CD8-positive, alpha-beta memory T cell (primary cell): ENCODE measurements at places on chromosomes 11 and 22. TPM values are rescaled to one million over a fixed set of nuclear protein-coding genes. Genes with fewer than 3 reads are reported as not detected.

GRCh38 chr11:4606231-4607015 is 1.6 kb downstream of the TRIM68 start:
- no peak for DNase-seq

DNA sequence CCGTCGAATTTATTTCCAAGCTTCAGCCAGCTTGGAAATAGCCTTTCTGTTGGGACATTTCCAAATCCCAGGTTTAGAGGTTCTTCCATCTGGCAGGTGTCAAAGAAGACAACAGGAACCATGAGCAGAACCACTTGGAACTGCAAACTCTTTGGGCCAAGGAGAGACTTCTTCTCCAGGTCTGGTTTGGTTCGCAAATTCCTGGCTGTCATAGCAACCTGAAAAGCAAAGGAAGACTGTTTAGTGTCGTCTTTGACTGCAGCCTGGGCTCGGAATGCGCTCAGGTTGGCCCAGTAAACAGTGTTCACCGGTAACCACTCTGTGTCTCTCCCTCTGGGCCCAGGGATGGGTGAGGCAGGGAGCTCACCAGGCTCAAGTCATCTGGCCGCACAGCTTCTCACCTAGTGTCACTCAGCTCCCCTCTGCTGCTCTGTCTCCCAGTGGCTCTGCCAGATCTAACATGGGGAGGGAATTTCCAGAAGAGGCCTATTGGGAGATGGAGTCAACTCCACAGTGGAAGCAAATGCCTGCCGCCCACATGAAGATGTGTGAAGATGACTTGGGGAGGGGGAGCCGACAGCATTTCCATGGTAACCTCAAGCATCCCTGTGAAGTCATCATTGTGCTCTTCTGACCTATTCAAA is 11.9 kb upstream of the CLMP start:
- no peak for DNase-seq

DNA sequence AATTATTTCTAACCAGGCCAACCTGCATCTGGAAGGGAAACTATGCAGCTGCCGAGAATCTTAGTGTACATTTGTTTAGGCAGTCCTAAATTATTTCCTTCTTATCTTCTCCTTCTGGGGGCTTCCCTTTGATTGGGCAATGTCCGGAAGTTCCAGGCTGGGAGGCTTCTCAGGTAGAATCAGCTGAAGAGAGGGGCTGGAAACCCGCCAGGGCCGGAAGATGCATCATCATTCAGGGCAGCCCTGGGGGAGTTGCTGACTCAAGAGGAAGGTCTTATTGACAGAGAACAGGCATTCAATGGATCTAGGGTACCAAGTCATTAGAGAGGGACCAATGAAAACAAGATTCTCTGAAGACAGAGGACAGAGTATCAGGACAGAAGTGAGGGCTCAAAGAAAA is 150.7 kb downstream of the BLID start:
- DNase-seq = no peak

GRCh38 chr11:84855508-84856245 is 771.5 kb downstream of the DLG2 start:
- no peak for DNase-seq

- DNase-seq = no peak
These were observed 617.2 kb upstream of the CHORDC1 start for GRCh38 chr11:90840071-90840470.

DNA sequence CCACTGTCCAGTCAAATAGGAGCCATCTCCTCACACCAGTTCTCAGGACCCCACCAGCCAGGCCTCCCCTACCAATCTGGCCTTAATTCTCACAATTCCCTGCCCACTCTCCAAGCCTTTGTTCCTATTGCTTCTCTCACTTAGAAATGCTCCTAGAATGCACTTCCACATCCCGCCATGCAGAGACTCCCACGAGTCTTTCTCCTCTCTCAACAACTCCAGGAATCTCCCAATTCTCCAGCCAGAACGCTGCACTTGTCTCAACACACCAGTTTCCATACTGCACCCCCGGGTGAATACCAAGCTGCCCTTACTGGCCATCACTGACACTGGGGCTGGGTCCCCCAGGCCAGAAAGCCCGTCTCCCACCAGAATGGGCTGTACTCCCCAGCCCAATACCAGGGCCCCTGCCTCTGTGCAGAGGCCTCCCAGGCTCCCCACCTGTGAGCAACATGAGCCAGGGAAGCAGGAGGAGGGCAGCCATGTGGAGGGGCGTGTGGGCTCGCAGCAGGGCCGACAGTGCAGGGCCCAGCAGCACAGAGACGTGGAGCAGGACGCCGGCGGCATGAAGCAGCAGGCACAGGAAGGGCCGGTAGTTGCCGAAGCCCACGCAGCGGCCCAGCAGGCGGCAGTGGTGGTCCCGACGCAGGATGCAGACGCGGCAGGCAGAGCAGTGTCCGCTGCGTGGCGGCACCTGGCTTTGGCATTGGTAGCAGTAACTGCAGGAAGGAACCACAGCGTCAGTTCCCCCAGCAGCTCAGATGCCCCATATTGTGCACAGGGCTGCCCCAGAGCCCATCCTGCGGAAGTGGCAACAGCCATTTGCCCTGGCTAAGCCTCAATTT is 2.4 kb downstream of the ZDHHC24 start:
- DNase-seq = peak; percentile 62

GRCh38 chr11:43925932-43926505 is 16.4 kb upstream of the C11orf96 start:
- no peak for DNase-seq

DNA sequence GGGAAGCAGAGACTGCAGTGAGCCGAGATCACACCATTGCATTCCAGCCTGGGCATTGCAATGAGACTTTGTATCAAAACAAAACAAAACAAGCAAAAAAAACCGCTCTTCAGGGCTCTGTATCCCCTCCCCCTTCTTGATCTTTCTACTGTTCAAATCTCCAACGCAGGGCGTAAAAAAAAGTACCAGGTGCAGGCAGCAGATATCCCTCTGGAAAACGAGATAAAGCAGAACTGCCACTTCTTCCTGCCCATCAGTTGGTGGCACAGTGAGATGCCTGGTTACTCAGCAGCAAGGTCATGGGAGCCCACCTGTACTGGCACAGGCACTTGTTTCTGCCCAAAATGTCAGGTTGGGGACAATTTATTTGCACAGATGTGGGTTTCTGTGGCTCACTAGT is 11.2 kb downstream of the CCS start:
- no peak for DNase-seq

DNA sequence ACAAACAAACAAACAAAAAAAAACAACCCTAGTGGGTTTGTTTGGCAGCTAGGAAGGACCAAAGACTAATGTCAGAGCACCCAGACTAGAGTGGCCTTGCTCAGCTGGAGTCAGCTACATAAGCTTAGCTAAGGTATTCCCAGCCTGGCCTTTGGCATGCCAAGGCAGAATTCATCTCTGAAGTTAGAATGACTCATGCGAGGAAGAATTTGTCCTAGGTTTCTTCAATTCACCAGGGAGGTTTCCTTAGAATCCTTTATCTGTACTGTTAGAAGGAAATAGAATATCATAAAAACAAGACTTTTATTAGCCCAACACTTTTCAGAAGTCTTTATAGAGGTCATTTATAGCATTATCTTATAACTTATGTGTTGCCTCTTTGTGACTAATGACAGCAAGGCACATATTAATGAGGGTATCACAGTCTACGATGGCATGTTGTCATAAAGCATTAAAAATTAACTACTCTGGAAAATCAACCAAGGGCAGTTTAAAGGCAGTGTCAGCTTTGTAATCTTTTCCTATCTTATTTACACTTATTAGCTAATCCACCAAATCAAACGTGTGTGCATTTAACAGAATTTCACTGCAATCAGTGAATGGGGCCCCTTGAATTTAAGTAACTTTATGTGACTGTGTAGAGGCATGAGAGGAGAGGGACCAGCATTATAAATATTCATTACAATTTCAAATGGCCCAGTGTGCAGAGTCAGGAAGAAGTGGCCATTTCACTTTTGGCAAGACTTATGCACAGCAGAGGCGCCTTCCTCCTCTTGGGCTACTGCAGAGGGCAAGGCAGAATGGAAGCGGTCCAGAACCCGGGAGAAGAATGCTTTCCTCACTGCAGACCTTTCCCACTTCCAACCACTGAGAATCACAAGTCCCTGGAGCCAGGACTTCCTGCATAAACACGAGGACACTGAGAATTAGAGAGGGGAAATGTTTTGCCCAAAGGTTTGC is 36.3 kb downstream of the SLC5A1 start:
- no peak for DNase-seq

DNA sequence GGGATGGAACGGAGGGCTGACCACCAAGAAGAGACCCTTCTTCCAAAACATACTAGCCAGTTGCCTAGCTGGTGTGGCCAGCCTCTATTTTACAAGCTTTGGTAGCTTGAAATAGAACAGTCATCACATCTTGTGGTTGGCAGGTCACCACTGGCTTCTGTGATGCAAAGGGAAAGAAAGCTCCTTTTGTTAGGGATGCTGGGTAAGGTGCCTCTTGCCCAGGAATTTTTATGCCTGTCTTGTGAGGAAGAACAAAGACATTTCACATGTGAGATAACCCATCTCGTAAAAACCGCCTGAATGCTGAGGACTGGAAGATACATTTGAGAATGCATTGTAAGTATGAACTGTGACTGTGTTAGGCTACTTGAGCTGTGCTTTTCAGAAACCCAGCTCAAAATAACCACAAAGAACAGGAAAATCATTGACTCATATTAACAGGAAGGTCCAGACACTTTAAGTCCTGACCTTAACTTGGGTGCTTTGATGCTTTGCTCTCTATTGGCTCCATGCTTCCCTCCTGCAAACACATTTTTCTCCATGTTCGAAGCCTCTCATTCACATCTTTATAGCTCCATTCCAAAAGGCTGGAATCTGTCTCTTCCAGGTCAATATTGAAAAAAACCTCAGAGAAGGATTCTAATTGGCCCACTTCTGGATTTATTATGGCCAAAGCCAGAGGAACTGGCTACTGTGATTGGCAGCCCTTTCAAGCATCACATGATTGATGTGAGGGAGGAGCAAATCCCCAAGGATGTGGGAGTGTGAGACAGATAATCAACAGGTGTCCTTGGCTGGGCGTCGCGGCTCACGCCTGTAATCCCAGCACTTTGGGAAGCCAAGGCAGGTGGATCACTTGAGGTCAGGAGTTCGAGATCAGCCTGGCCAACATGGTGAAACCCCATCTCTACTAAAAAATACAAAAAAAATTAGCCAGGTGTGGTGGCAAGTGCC is 53.9 kb downstream of the MICAL2 start:
- DNase-seq = no peak

GRCh38 chr11:64447831-64448598 is 89.1 kb downstream of the RPS6KA4 start:
- DNase-seq = no peak

DNA sequence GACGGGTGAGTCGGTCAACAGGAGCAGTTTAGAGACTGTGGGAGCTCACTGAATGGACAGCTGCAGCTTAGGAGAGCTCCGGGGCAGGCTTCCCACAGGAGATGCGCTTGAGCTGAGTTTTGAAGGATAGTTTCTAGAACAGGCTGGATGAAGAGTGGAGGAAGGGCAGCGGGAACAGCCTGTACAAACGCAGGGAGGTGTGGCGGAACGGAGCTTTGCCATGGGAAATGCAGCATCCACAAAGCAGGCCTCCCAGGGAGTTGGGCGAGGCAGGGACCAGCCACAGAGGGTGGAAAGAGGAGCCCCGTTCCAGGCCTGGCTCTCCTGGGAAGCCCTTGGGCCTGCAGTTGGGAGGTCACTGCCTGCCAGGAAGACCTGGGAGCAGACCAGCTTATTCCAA is 26.8 kb upstream of the TEF start:
- DNase-seq = no peak

DNA sequence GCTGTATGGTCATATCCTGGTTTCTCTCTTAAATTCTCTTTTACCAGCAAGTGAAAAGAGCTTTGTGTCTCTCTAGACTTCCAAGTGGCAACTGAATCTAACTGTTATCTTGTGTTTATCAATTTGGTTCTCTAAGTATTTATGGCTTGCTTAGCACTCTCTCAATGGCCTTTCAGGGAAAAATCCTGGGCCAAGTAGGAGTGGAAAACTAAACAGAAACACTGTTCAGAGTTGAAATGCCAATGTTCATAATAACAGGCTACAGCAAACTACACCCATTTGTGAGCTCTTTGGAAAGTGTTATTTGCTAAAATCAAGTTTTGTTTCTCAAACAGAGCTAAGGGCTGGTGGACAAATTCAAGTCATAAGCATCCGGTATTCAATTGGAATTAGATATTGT is 10.1 kb downstream of the MMP12 start:
- no peak for DNase-seq

GRCh38 chr22:31574055-31574670 is 77.8 kb downstream of the SFI1 start:
- DNase-seq = no peak

- no peak for DNase-seq
These were observed 3.0 kb upstream of the RFPL3 start for GRCh38 chr22:32354360-32355351.

DNA sequence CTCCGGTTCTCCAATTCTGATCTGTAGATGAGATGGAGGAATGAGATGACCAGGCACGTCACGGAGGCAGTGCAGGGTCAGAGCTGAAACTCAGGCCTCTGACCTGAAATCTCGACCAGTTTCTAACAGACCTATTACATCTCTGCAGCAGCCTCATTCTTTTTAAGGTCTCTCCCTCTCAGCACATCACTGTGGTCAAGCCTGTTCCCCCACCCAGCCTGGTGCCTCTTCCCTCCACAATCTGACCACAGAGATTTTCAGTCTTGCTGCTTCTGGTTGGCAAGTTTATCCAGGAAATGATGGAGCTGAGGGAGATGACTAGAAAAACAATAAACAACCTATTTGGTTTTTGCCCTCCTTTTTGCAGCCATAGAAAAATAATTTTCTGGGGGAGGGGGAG is 9.5 kb downstream of the GRAMD1B start:
- DNase-seq = no peak

DNA sequence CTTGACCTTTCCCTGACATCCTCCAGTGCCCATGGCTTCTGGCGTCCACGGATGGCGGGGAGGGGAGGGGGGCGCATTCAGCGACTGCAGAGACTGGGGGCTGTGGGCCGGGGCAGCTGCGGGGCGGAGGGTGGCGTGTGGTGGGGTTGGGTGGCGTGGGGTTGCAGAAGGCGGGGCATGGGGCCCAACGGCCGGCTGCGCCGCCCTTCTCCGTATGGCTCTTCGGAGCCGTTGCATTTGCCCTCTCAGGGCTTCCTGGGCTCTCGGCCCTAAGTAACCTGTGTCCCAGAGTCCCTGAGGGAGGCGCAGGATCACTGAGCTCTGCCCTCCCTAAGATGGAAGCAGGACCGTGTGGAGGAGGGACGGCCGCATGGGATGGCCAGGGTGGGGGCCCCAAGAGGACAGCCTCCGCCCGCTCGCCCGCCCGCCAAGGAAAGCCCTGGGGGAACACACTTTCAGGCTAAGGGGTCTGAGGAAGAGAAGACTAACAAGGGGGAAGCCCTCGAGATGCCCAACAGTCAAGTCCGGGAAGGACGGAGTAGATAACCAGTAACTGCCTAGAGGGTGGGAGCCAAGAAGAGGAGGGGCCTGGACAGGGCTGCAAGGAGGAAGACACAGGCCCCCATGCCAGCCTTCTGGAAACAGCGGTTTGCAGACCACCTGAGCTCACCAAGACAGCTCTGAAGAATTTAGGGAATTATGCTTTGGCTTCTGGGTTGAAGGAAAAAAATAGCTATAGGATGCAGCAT is 9.2 kb upstream of the AIFM3 start:
- no peak for DNase-seq

- no peak for DNase-seq
These were observed 15.1 kb downstream of the MRGPRF start for GRCh38 chr11:68997995-68998348.

GRCh38 chr22:29331658-29332300 is 16.3 kb upstream of the RASL10A start:
- no peak for DNase-seq

- no peak for DNase-seq
These were observed 4.9 kb downstream of the CWC15 start for GRCh38 chr11:94968334-94968958.

The MOGAT2 gene
- not detected for polyA plus RNA-seq

The OR8A1 gene
- polyA plus RNA-seq = not detected

The CBLIF gene
- not detected for polyA plus RNA-seq

The PLEKHA7 gene
- 4.1 TPM for polyA plus RNA-seq

The CD248 gene
- polyA plus RNA-seq = 18.9 TPM
